Stimulated activated CD4-positive, alpha-beta T cell treated with anti-CD3 and anti-CD28 coated beads, Interleukin-15, amount 100 ng/mL, for 1 hour (primary cell): ENCODE measurements at places on chromosomes 6 and 20.

DNA sequence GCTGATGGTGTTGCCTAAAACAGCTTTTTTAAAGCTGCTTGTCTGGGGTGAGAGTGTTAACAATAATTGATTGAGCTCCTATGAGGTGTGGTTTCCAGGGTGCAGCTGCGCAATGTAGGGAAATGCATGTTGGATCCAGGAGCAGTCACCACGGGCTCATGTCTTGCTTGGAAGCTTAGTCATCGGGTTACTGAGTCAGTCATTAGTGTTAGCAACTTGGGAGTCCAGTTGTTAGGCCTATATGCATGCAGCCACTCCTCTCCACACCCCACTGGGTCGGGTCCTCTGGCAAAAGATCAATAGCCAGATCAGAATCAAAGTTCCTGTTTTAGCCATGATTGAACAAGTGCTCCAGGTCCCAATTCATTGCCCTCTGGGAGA is 271.7 kb upstream of the CHD6 start:
- DNase-seq, result no peak

DNA sequence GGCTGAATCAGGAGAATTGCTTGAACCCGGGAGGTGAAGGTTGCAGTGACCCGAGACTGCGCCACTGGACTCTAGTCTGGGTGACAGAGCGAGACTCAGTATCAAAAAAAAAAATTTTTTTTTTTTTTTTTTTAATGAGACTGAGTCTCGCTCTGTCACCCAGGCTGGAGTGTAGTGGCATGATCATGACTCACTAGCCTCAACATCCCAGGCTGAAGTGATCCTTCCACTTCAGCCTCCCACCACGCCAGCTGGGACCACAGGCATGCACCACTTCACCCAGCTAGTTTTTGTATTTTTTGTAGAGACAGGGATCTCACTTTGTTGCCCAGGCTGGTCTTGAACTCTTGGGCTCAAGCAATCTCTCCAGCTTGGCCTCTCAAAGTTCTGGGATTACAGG is 53.3 kb downstream of the MYO6 start:
- no peak for DNase-seq

- no peak for DNase-seq
Observed at GRCh38 chr20:45429618-45430017, 13.7 kb downstream of the PIGT start.

DNA sequence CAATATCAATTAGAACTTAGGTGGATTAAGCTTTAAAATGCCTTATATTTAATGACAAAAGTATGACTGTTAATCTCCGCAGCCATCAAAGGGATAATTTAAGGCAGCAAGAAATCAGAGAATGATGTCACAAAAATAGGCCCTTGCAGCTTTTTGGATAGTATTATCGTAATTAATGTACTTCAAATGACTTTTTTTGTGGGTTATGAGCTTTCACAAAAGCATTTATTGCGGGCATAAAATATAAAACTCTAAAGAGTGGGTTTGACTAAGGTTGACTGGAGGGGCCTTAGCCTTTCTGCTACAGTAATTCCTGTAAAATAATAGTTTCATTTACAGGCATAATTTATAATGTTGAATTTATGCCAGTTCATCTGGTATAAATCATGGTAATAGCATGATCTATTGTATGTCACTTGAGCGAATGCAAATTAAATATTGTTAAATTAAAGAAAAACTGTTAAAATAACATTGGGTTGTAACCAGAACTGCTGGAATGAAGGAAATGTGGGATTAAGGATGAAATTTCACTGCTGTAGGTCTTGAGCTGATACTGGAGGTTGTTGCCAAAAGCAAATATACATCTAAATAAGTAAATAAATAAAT is 78.5 kb upstream of the ZFP64 start:
- no peak for DNase-seq

- no peak for DNase-seq
Observed at GRCh38 chr6:150258381-150258780, 110.4 kb upstream of the IYD start.

DNA sequence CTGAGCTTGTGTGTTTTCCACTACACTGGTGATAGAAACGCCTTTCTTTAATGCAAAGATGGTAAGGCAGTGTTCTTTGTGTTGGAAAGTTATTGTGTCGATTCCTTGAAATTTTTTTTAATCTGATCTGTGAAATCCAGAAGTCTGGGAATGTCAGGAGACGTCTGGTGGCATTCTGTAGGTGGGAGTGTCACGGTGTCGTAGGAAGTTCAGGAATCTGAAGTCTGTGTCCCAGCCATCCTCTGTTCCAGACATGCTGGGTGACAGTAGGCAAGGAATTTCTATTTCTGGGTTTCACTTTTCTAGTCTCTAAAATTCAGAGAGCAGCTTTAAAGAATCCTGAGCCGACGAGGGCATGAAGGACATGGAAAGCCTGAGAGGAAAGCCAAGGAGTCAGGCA is 223.8 kb downstream of the ZNF217 start:
- DNase-seq, result no peak

- no peak for DNase-seq
Observed at GRCh38 chr6:121093928-121094327, 240.4 kb downstream of the TBC1D32 start.

DNA sequence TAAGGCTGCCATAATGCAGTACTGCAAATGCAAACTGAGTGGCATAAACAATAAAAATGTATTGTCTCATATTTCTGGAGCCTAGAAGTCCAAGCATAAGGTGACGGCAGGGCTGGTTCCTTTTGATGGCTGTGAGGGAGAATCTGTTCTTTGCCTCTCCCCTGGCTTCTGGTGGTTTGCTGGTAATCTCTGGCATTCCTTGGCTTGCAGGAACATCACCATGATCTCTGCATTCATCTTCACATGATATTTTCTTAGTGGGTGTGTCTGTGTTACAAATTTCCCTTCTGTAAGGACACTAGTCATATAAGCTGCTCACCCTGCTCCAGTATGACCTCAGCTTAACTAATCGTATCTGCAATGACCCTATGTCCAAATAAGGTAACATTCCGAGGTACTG is 1104.2 kb upstream of the CITED2 start:
- DNase-seq, result no peak

- no peak for DNase-seq
Observed at GRCh38 chr6:27810768-27811450, 101.3 kb downstream of the OR2B2 start.

DNA sequence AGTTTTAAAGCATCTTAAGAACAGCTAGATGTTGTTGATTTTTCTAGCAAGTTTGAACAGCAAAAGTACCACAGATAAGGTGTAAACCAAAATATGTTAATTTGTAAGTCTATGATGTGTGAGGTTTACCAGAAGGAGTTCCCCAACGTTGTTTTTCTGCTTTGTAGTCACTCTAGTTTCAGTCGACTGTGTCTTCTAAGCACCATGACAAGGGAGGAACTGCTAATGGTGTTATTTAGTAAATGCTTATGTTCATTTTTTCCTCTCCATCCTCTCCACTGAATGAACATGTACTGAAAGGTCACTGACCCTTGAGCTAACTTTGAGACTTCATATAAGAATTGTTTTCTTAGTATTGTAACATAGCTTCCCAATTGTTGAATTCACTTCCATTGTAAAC is 3.0 kb downstream of the ENPP3 start:
- no peak for DNase-seq

DNA sequence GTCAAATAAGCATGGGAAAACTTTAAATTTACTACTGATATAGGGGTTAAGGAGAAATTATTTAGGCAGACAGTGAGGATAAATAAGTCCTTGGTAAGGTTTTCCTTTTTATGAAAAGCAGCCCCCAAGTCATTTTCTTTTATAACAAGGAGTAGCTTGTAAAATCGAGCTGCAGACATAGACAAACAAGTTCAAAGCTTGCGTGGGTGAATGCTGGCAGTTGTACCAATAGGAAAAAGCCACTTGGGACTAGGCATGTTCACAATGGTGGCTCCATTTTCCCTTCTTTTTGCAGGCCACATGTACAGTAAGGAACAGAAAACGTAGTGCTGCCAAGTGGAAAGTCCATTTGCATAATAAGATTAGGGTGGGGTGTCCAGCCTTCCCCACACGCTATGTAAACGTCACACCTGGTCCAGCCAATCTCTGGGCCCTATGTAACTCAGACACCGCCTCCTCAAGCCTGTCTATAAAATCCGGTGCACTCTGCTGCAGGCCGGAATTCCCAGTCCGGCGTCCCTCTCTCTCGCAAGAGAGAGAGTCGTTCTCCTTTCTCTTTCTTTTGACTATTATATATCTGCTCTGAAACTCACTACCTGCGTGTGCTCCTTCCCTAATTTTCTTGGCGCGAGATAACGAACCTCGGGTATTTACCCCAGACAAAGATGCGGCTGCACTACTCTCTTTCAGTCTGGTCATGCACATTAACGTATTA is 217.1 kb upstream of the MAN1A1 start:
- DNase-seq, result no peak
